ENCODE measurements at places on chromosomes 11 and 22.

DNA sequence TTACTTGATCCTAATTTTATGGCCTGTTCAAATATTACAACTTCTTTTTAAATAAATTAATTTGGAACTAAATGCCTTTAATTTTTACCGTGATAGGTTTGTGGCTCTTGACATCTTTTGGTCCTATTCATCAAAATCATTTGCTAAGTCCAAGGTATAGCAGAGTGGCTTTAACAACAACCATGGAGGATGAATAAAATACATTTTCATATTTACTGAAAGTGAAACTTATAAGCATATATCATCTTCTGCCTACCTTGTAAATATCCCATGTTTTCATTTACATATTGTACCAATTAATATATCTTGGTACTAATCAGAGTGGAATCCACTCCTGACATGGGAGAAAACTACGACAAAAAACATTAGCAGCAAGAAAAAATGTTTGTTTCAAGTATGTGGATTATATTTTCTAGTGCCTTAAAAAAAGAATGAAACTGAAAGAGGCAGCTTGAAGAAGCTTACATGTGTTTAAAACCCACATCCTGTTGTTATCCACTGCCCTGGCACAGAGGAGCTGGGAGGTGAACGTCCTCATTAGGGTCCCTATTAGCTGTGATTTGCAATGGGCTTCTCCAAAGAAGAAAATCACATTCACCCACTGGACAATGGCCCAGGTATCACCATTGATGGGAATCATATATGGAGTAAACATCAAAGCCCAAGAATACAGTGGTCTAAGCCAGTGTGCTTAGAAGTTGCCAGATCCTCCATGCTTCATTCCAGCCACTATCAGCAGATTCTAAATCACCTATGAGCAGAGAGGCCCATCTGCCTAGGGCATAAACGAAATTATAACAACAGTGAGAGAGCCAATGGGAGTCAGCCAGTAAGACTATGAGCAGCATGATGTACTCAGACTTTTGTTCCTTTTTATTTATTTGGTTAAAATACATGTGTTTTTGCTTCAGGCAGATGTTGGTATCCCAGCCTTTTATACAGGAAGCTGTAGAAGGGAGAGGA is 84.7 kb downstream of the MAML2 start:
- peak; percentile 49 for DNase-seq

DNA sequence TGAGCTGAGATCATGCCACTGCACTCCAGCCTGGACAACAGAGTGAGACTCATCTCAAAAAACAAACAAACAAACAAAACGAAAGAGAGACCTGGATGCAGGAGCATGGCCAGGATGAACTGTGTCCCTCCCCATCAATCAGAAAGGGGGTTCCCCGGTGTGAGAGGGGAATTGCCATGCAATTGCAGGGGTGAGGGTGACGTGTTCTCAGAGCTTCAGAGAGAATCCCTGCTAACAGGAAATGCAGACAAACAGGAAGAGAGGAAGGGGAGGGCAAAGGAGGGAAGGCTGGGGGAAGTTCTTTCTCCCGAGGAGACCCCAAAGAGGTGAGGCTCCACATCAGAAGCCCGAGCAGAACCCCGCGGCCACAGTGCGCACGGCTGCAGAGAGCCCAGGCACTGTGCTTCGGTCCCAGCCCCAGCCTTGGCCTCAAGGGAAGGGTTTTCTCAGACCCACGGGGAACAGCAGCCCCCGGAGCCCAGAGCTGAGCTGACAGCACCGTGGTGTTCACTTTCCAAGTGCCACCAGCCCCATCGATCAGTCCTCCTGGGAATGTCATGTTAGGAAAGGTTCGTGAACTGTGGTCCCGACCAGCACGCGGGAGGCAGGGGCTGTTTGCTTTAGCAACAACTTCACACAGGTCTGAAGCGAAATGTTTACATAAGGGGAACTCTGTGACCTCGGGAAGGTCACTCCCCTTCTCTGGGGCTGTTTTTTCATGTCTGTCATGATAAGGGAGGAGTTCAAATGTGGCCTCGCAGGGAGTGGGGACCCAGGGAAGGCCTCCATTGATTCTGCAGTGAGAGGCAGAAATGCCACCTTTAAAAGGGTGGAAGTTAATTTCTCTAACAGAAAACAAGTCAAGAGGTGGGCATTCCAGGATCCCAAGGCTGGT is 108.0 kb upstream of the ANO1 start:
- peak; percentile 58 for DNase-seq

GRCh38 chr22:49977578-49977977 is 17.0 kb downstream of the PIM3 start:
- DNase-seq: no peak

DNA sequence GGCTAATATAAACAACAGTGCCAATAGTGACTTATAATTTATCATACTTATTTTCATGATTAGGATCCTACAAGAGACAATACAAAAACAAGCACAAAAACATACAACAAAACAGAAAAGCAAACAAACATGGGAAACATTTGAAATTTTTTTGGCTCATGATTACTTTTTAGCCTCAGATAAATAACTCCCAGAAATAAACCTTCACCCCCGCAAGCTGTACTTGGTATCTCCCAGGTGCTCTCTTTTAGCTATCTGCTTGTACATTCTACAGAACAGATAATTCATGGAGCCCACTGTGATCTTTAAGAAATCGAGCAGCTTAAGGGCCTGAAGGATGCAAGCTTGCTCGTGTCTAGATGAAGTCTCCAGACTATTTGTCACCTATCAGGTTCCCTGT is 883 bp downstream of the NXPE4 start:
- DNase-seq: no peak

- DNase-seq: no peak
Observed at GRCh38 chr11:41446107-41446506, 13.3 kb downstream of the LRRC4C start.

- peak; percentile 73 for DNase-seq
Observed at GRCh38 chr11:62555464-62556107, 9.0 kb upstream of the AHNAK start.

DNA sequence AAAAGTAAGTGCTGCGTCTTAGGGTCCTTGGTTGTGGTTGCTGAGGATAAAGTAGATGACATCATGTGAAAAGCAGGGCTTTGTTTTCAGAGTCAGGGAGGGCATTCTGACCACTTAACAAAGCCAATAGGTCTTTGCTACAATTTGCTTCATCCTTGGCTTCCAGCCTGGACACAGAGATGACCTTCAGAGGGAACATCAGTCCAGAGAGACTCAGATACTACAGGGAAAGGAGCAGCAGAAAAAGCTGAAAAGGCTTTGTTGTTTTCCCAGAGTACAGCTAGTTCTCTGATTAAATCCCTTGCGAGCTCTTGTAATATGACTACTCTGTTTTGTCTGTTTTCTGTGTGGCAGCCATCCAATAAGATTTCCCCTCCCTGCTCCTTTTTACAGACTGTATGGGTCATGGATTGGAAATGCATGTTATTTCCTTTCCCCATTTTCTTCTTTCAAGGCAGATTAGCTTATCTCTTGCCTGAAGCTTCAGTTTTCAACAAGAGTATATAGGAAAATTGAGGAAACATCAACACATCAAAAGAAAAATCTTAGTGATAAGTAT is 31.9 kb downstream of the ATG13 start:
- no peak for DNase-seq

GRCh38 chr11:7449211-7449840 is 36.0 kb upstream of the OLFML1 start:
- DNase-seq: no peak

- no peak for DNase-seq
Observed at GRCh38 chr22:49081926-49082325, 745.7 kb downstream of the BRD1 start.

GRCh38 chr11:126899961-126900748 is 100.4 kb downstream of the KIRREL3 start:
- no peak for DNase-seq

All from GM13977 (cell line).